ENCODE measurements at places on chromosomes 2 and 18.

GRCh38 chr2:29449499-29449898 lies 334.3 kb downstream of the CLIP4 start:
- DNase-seq, result no peak

DNA sequence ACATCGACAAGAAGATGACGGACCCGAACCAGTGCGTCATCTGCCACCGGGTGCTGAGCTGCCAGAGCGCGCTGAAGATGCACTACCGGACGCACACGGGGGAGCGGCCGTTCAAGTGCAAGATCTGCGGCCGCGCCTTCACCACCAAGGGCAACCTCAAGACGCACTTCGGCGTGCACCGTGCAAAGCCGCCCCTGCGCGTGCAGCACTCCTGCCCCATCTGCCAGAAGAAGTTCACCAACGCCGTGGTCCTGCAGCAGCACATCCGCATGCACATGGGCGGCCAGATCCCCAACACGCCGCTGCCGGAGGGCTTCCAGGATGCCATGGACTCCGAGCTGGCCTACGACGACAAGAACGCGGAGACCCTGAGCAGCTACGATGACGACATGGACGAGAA lies 14.4 kb downstream of the SALL3 start:
- no peak for DNase-seq

GRCh38 chr2:235727891-235728799 lies 234.3 kb downstream of the AGAP1 start:
- DNase-seq, result no peak

GRCh38 chr18:76502551-76502950 lies 7.5 kb upstream of the ZNF516 start:
- DNase-seq, result no peak

DNA sequence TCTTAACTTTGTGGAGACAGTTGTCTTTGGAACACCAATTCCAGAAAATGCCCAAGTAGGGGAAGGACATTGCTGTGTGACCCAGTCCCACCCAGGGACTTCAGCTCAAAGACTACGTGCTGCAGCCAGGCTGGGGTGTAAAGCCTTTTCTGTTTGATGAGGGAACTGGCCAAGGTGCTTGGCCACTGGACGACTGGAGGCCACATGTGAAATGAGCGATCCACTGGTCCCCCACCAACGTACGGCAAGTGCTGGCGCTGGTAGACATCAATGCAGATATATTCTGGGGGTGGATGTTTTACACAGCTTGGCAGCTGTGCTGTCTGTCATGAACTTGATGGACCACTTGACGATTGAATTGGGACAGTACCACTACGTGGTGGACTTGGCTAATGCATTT lies 582.5 kb upstream of the HNMT start:
- DNase-seq, result no peak

DNA sequence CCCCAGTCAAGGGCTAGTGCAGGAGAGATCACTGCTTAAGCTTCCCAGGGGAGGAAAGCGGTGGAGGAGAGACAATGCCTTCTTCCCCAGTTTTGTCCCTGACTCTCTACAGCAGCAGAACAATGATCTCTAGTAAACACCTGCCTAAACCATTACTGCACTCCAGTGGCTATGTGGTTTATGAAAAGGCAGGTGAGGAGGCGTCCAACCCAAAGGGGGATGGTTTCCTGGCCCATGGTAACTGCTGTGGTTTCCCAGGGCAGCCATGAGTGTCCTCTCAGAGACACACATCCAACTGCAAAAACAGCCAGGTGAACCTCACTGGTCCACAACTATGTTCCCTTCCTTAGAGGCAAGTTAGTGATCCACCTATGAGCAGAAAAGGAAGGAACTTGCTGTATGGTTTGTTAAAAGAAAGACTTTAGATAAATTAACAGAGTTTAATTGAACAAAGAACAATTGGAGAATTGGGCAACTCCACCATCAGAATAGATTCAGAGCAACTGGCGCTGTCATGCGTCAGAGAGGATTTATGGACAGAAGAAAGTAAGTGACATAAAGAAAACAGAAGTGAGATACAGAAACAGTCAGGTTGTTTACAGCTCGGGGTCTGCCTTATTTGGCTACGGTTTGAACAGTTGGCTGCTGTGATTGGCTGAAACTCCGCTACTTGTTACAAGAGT lies 4.8 kb upstream of the TTC39C start:
- DNase-seq, result no peak

- no peak for DNase-seq
Measured at GRCh38 chr2:125371867-125372266, 1284.1 kb upstream of the GYPC start.

GRCh38 chr2:40543381-40543780 lies 91.5 kb upstream of the SLC8A1 start:
- DNase-seq, result no peak

DNA sequence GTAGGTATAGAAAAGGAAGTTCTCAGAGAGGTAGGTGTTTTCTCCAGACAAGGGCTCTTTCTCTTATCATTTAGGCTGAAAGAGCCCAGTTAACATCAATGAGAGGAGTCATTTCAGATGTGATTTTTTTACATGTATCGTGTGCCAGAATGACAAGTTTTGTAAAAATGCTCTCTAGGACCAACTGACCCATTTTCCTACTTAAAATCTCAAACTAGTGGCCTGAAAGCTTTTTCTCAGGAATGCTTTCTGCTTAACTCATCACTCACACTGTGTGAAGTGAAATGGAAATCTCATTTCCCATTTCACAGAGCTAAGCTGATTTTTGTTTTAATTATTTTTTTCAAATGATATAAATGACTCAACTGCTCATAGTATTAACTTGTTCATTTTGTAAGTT lies 128.7 kb upstream of the CYP26B1 start:
- no peak for DNase-seq

- DNase-seq, result no peak
Measured at GRCh38 chr18:74451148-74451547, 6.0 kb downstream of the DIPK1C start.

- no peak for DNase-seq
Measured at GRCh38 chr2:207463433-207463832, 66.3 kb upstream of the CREB1 start.
